NCI-H1694 (cell line): ENCODE measurements at places on chromosomes 12 and 14.
A peak's percentile ranks its signal among the peaks of the same experiment; 100 is the strongest.

GRCh38 chr14:92986254-92987147 lies 63.6 kb downstream of the CHGA start:
- peak; percentile 99 for DNase-seq

DNA sequence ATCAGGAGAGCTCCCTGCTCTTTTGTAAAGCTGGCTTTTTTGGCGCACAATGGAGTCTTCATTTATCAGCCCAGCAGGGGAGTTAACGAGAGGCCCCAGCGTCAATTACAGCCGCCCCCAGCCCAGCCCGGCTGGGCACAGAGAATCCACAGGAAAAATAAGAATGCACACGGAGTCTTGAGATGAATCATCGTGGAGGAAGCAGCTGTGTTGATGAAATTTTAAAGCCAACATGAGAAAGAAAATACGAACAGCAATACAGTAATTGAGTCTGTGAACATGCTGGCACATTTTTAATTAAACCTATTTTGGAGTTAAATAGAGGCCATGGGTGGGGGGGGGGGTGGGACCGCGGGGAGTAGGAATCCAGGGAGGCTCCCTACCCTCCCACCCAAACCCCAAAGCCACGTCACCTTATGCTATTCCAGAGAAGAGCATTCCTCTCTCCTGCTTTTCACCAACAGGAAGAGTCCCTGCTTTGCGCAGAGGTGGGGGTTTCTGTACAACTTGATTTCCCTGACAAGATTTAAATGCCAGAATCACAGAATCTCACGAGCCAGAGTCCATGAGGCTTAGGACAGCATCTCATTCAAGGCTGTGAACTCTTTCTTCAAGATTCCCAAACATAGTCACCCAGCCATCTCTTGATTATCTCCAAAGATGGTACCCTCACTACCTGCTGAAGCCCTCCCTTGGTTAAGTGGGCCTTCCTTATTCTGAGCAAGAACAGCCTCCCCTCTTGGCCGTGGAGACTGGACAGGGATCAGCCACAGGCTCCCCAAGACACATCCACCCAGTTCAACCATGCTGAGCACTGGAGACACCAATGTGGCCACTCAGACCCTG lies 50.3 kb downstream of the CCNK start:
- DNase-seq: no peak

GRCh38 chr14:105471297-105471821 lies 3.3 kb upstream of the CRIP2 start:
- DNase-seq: no peak

- no peak for DNase-seq
These were observed 860.8 kb downstream of the BCL11B start for GRCh38 chr14:98411154-98411553.

- DNase-seq: no peak
These were observed 43.4 kb upstream of the AMN1 start for GRCh38 chr12:31772186-31772585.

- no peak for DNase-seq
These were observed 2.2 kb upstream of the LRRC23 start for GRCh38 chr12:6902448-6902847.

- no peak for DNase-seq
These were observed 241.4 kb downstream of the PHLDA1 start for GRCh38 chr12:75790219-75790618.

DNA sequence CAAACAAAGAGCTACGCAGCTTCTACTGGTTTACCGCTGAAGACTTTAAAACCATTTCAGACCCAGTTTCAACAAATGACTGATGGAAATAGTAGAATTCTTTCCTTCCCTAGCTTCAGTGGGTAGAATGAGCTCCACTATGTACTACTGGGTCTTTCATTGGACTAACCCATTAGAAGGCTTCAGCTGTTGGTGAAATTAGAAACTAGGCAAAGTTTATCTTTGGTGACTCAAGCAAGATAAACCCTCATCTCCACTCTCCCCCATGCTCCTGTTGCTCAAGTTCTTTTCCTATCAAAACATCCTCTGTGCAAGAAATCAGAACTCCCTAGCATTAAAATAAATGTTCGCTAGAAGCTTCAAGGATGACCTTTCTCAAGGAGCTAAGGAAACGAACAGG lies 159.2 kb downstream of the PAWR start:
- DNase-seq: no peak

DNA sequence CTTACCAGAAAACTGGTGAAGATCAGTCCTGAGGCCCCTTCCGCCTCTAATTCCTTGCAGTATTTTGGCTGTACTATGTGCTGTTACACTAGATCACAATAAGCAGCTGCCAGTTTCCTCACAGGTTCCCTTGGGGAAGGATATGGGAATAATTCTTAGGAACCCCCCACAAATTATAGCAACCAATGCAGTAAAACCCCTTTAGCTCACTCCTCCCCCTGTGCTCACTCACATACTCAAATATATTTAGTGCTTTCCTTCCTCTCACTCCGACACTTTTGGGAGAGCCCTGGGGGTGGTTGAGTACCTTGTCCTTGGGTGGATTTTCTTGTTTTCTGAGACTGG lies 162.7 kb downstream of the ETV6 start:
- DNase-seq: no peak

- DNase-seq: peak; percentile 20
These were observed 59.2 kb upstream of the TSPAN8 start for GRCh38 chr12:71216725-71217579.

- DNase-seq: no peak
These were observed 137.0 kb downstream of the CRADD start for GRCh38 chr12:93813972-93814821.

- DNase-seq: no peak
These were observed 297.7 kb upstream of the CLEC14A start for GRCh38 chr14:38553586-38553985.
